ENCODE measurements at places on chromosomes 16 and 17. TPM values are rescaled to one million over a fixed set of nuclear protein-coding genes. Genes with fewer than 3 reads are reported as not detected.

DNA sequence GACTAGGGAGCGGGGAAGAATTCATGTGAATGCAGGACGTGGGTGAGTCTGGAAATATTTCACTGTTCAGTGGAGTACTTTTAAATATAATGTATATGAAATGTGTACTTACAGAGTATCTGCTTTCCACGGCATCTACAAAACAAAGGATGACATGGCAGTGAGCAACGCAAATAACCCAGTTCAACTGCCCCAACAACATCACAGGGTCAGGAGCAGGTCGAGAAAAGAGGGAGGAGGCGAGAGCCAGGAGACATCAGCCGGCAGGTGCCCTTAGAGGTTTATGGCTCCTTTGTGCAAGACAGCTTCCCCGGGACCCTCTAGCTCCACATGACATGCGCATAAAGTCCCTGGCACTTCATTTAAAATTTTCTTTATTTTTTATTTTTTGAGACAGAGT is 61.1 kb downstream of the PECAM1 start:
- no peak for DNase-seq

- no peak for DNase-seq
Measured at GRCh38 chr16:50531901-50532300, 16.3 kb upstream of the NKD1 start.

- DNase-seq, result peak; percentile 49
Measured at GRCh38 chr16:24689128-24689527, 40.3 kb upstream of the TNRC6A start.

DNA sequence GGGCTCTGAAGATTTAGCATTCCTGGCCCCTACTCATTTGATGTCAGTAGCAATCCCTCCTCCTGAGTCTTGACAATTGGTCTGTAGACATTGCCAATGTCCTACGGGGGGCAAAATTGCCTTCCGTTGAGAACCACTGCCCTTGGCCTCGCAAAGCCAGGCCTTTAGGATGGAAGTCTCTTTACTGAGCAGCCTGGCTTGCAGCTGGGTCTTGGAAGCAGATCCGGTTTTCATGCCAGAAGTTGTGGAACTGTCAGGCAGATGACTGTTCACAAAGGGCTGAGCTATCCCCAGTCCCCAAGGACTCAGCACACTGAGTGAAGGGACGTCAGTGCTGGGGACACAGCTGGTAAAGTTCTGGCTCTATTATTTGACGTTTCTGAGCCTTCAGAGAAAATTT is 83.2 kb downstream of the WSCD1 start:
- no peak for DNase-seq

Gene DLX3
- total RNA-seq, result 0.09 TPM

Data from activated CD4-positive, alpha-beta T cell treated with anti-CD3 and anti-CD28 coated beads for 36 hours (primary cell).